ENCODE measurements at places on chromosomes 3 and 15. TPM values are rescaled to one million over a fixed set of nuclear protein-coding genes. Genes with fewer than 3 reads are reported as not detected.

The IL12A gene
- 1.0 TPM for total RNA-seq

The SNAPC5 gene
- total RNA-seq: 52.1 TPM

The SYNPR gene
- total RNA-seq: 0.90 TPM

The AADACL2 gene
- total RNA-seq: not detected

DNA sequence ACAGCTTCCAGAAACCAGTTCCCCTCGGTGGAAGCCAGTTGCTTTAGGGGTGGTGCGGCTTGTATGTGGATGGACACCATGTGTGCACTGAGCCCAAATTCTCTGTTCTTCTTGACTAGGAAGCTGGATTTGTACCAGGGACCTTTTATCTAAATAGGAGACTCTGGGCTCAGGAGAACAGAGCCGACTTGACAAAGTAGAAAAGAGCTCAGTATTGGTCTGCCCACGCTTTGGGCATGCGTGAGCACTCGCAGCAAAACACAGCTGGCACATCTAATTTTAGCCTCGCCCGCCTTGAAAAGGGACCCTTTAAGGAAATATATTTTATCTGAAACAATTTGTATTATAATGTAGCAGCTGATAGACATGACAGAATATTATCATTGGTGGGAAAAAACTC, 1.1 kb upstream of the RBMS3 start:
- no peak for DNase-seq
- H3K36me3 ChIP-seq: peaks cover 17% of the 10 kb centered on the region
- H3K4me3 ChIP-seq: no peak overlapping the region
- H3K4me1 ChIP-seq: peaks cover 32% of the 10 kb centered on the region

GRCh38 chr3:123344175-123344906, 104.5 kb downstream of the ADCY5 start:
- H3K36me3 ChIP-seq: no peaks in the 10 kb centered on the region
- H3K4me3 ChIP-seq: no peak overlapping the region
- no peak overlapping the region for H3K27ac ChIP-seq
- DNase-seq: no peak
- H3K27me3 ChIP-seq: peaks cover 43% of the 10 kb centered on the region

- no peak for DNase-seq
- no peaks in the 10 kb centered on the region for H3K36me3 ChIP-seq
- no peak overlapping the region for H3K4me3 ChIP-seq
- H3K4me1 ChIP-seq: no peaks in the 10 kb centered on the region
- no peaks in the 10 kb centered on the region for H3K27me3 ChIP-seq
Observed at GRCh38 chr3:23696842-23697241, 108.9 kb upstream of the UBE2E1 start.

GRCh38 chr3:7760718-7761117, 740.9 kb upstream of the LMCD1 start:
- no peaks in the 10 kb centered on the region for H3K36me3 ChIP-seq
- no peak overlapping the region for H3K27ac ChIP-seq
- no peak overlapping the region for H3K4me3 ChIP-seq
- no peak for DNase-seq
- H3K4me1 ChIP-seq: no peaks in the 10 kb centered on the region
- H3K27me3 ChIP-seq: no peaks in the 10 kb centered on the region

DNA sequence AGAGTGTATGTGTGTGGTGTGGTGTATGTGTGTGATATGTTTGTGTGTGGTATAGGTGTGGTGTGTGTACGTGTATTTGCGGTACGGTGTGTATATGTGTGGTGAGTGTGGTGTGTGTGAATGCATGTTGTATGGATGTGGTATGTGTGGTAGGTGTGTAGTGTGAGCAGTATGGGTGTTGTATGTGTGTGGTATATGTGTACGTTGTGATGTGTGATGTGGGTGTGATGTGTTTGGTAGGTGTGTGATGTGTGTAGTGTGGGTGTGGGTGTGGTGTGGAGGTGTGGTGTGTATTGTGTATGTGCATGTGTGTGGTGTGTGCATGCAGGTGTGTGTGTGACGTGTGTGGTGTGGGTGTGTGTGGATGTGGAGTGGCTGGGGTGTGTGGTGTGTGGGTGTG, 58.7 kb downstream of the EFCAB12 start:
- H3K36me3 ChIP-seq: no peaks in the 10 kb centered on the region
- H3K27ac ChIP-seq: no peak overlapping the region
- peaks cover 27% of the 10 kb centered on the region for H3K27me3 ChIP-seq

- no peaks in the 10 kb centered on the region for H3K27me3 ChIP-seq
- H3K27ac ChIP-seq: no peak overlapping the region
- H3K36me3 ChIP-seq: no peaks in the 10 kb centered on the region
Observed at GRCh38 chr3:125107861-125108567, 52.2 kb upstream of the HEG1 start.

- no peak overlapping the region for H3K27ac ChIP-seq
- no peaks in the 10 kb centered on the region for H3K36me3 ChIP-seq
- no peak for DNase-seq
- H3K4me1 ChIP-seq: no peaks in the 10 kb centered on the region
Observed at GRCh38 chr3:85835857-85836440, 877.2 kb downstream of the CADM2 start.

Measured in Calu3 (cell line).